ENCODE measurements at places on chromosomes 4 and X. TPM values are rescaled to one million over a fixed set of nuclear protein-coding genes. Genes with fewer than 3 reads are reported as not detected.
A peak's percentile ranks its signal among the peaks of the same experiment; 100 is the strongest.

The DCAF12L1 gene
- not detected for total RNA-seq

The ERCC6L gene
- total RNA-seq = 12.5 TPM

DNA sequence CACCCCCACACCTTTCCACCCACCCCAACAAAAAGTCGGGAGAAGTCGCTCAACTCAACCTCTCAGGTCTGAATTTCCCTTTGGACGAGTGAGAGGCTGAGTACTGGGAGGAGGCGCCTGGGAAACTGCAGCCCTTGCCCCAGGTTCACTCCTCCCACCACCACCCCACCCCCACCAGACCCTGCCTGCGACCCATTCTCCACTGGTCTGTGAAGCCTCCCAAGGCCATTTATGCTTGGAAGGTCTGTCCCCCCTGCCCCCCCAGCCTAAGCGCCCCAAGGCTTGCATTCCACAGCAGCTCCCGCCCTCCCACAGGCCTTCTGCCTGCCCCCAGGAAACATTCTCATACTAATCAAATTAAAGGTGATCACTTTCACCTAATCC, 27.2 kb downstream of the ELF4 start:
- no peak for DNase-seq
- H3K36me3 ChIP-seq = no peaks in the 10 kb centered on the region
- H3K27me3 ChIP-seq = no peaks in the 10 kb centered on the region
- no peak overlapping the region for H3K4me3 ChIP-seq

- no peak for DNase-seq
- H3K27ac ChIP-seq = no peak overlapping the region
- H3K4me3 ChIP-seq = no peak overlapping the region
- no peaks in the 10 kb centered on the region for H3K4me1 ChIP-seq
- no peaks in the 10 kb centered on the region for H3K36me3 ChIP-seq
- no peaks in the 10 kb centered on the region for H3K27me3 ChIP-seq
These were observed 6.9 kb upstream of the CXCL1 start for GRCh38 chr4:73862322-73862721.

- H3K27me3 ChIP-seq = no peaks in the 10 kb centered on the region
- no peak for DNase-seq
- H3K36me3 ChIP-seq = no peaks in the 10 kb centered on the region
- no peak overlapping the region for H3K4me3 ChIP-seq
These were observed 13.4 kb upstream of the RNF175 start for GRCh38 chr4:153773236-153773690.

GRCh38 chr4:108193886-108194672, 25.3 kb upstream of the LEF1 start:
- no peaks in the 10 kb centered on the region for H3K36me3 ChIP-seq
- no peak for DNase-seq
- no peak overlapping the region for H3K4me3 ChIP-seq
- H3K27ac ChIP-seq = no peak overlapping the region

DNA sequence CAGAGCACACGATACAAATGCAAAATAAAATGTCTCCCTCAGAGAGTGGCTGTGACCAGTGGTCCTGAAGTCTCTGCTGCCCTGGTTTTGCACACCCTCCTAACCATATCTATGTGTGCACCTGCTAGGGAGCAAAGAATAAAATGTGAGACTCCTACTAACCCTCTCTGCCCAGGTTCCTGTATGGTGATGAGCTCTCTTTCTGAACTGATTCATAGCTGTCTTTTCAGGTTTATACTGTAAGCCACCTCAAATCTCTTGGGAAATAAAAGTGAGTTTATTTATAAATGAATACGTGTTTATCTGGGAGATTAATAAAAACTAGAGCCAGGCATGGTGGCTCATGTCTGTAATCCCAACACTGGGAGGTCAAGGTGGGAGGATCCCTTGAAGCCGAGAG, 126.0 kb upstream of the RBPJ start:
- DNase-seq = no peak
- peaks cover 19% of the 10 kb centered on the region for H3K4me1 ChIP-seq
- no peak overlapping the region for H3K4me3 ChIP-seq

DNA sequence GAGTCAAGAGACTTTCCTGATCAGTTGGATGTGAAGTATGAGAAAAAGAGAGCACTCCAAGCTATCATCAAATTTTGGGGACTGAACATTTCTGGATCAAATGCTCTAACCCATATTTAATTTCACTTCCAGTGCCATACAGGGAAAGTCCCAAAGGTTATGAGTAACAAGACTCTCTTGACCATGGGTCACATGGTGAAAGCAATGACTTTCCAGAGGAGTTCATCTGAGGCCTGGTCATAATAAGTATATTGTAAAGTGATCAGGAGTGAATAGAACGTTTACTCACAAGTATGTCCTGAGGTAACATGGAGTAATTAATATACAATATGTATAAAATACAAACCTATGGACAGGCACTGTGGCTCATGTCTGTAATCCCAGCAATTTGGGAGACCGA, 40.7 kb upstream of the ARMCX5 start:
- H3K27ac ChIP-seq = no peak overlapping the region
- no peaks in the 10 kb centered on the region for H3K27me3 ChIP-seq
- H3K4me3 ChIP-seq = no peak overlapping the region

GRCh38 chr4:163493643-163494359, 689 bp upstream of the TMA16 start:
- no peaks in the 10 kb centered on the region for H3K27me3 ChIP-seq
- no peak for DNase-seq
- H3K4me3 ChIP-seq = peak overlapping the region; percentile 95
- peaks cover 2% of the 10 kb centered on the region for H3K36me3 ChIP-seq

GRCh38 chrX:130030826-130031225, 48.4 kb downstream of the BCORL1 start:
- no peaks in the 10 kb centered on the region for H3K4me1 ChIP-seq
- no peak for DNase-seq
- H3K27me3 ChIP-seq = no peaks in the 10 kb centered on the region

DNA sequence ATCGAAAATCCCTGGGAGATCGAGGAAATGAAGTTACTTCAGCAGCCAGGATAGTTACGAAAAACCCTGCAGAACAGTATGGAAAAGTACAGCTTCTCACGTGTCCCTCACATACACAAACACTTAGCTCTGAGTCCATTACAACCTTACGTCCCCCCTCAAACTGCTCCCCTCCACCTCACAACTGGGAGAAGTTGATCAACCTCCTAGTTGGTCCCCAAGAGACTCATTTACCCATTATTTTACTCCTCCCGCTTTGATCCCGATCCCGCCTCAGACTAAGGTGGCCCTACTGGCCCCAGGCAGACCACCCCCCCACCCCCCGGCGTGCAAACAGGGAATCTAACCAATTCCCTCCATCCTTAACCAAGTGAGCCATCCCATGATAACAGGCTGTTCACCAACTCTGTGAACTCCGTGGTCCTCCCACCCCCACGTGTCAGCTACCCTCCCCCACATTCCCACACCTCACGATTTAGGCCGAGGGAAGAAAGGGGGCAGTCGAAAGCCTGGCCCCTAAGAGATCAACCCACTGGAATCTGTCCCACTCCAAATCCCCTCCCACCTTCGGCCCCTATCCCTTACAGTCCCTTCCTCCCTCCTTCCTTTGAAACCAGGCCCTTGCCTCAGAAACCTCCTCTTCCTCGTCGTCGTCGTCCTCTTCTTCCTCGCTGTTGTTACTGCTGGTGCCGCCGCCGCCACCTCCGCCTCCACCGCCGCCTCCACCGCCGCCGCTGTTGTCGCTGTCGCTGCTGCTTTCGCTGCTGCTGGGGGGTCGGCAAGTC, 755 bp downstream of the ANKRD17 start:
- H3K27me3 ChIP-seq = no peaks in the 10 kb centered on the region
- H3K4me3 ChIP-seq = peak overlapping the region; percentile 84

DNA sequence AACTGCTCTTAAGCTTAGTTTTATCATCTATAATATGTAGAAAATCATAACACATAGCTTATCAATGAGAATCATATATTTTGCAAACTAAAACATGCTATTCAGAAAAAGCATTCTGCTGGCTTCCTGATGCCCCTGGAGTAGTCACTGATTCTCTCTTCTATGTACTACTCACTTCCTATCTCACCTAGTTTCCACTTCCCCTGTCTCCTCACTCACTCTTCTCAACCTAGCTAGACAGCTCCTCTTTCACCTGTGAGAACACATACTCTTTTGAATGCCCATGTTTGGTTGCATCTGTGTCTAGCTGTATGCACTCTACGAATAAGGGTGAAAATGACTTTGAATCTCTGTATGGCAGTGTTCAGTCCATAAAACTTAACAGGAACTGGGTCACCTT, 9.3 kb downstream of the TMEM144 start:
- H3K36me3 ChIP-seq = peaks cover 3% of the 10 kb centered on the region
- DNase-seq = no peak
- H3K4me3 ChIP-seq = no peak overlapping the region
- H3K27ac ChIP-seq = no peak overlapping the region
- no peaks in the 10 kb centered on the region for H3K4me1 ChIP-seq

DNA sequence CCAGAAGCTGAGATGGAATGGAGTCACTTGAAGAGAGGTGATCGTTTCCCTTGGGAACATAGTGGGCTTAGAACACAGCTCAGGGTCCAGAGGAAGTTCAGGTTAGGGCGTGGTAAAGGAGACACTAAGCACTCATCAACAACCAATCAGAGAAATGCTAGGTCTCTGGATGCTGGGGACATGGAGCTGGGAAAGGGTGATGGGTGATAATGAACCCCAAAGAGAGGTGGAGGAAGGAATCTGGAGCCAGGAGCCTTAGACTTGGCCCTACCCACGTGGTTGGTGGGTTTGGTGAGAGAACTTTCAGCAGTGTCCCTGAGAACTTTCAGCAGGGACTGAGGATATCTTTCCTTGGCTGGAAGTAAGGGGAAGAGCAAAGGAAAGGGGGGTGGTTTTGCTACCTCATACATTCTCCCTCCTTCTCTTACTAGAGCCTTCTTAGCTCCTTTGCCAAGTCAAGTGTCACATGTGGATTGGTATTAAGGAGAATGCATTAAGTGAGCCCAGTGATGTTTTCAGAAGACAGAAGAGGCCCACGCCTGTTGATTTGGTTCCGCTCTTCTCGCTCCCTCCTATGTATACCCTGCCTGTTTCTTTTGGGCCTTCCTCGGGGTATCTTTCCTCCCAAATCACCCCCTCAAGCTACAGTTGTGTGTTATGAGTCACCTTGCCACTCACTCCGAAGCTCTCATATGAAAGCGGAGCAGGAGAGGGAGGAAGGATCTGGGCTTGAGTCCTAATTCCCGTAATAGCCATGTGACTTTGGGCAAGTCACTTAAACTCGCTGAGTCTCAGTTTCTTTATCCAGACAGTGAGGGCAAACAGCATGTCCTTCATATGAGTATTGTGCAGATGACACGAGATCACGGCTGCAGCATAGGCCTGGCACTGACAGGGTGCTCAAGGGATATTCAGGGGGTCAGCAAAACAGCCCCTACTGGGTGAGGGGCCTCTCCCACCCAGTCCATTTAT, 63.1 kb downstream of the TSC22D3 start:
- no peak overlapping the region for H3K4me3 ChIP-seq
- H3K27me3 ChIP-seq = no peaks in the 10 kb centered on the region
- H3K4me1 ChIP-seq = peaks cover 7% of the 10 kb centered on the region
- no peak for DNase-seq
- no peaks in the 10 kb centered on the region for H3K36me3 ChIP-seq

Measured in HCT116 (cell line).